Aortic smooth muscle cell (primary cell): ENCODE measurements at places on chromosomes 5 and 9. TPM values are rescaled to one million over a fixed set of nuclear protein-coding genes. Genes with fewer than 3 reads are reported as not detected.

The TAF11L5 gene
- total RNA-seq = not detected in 2 replicates

The IL4 gene
- not detected in 2 replicates for total RNA-seq

The PCDHB3 gene
- 0.81 and 1.3 TPM in 2 replicates for total RNA-seq

The GADD45G gene
- total RNA-seq = 0.31 and 0.53 TPM in 2 replicates

The IQGAP2 gene
- total RNA-seq = 1.6 and 2.2 TPM in 2 replicates

The GEMIN5 gene
- 10.8 and 12.4 TPM in 2 replicates for total RNA-seq

The PDE6A gene
- not detected in 2 replicates for total RNA-seq

The SPATA31C1 gene
- total RNA-seq = not detected in 2 replicates

The MAMDC4 gene
- 0.40 and 0.68 TPM in 2 replicates for total RNA-seq

The PTGES2 gene
- 66.3 and 76.8 TPM in 2 replicates for total RNA-seq

The INSL6 gene
- not detected in 2 replicates for total RNA-seq

The EXD3 gene
- 7.1 and 8.6 TPM in 2 replicates for total RNA-seq

The SLC34A1 gene
- not detected in 2 replicates for total RNA-seq

The SPINK1 gene
- not detected in 2 replicates for total RNA-seq

The MRPL41 gene
- total RNA-seq = 52.7 and 67.4 TPM in 2 replicates

The LYSMD3 gene
- total RNA-seq = 13.9 and 16.3 TPM in 2 replicates

The BARHL1 gene
- not detected in 2 replicates for total RNA-seq

The HK3 gene
- under 0.01 TPM in 1 of 2 replicates, not detected in the other for total RNA-seq

The PCDHGC5 gene
- total RNA-seq = 3.4 and 4.7 TPM in 2 replicates

The CEP78 gene
- total RNA-seq = 7.9 and 11.1 TPM in 2 replicates

The LCN9 gene
- not detected in 2 replicates for total RNA-seq

The ARID3C gene
- 0.31 TPM in 1 of 2 replicates, not detected in the other for total RNA-seq

The CDX1 gene
- 0.12 and 0.13 TPM in 2 replicates for total RNA-seq

The CMBL gene
- total RNA-seq = 5.8 and 7.3 TPM in 2 replicates

The ZNF346 gene
- total RNA-seq = 12.6 and 16.4 TPM in 2 replicates

The MSX2 gene
- total RNA-seq = 0.50 and 1.2 TPM in 2 replicates

The CFAP157 gene
- total RNA-seq = 0.06 and 0.13 TPM in 2 replicates

The GLDC gene
- 3.3 and 5.5 TPM in 2 replicates for total RNA-seq

The TLE1 gene
- total RNA-seq = 24.8 and 25.0 TPM in 2 replicates

The PDGFRB gene
- 159 and 206 TPM in 2 replicates for total RNA-seq

The TMEM174 gene
- not detected in 2 replicates for total RNA-seq

The PCDHB4 gene
- 0.68 and 0.79 TPM in 2 replicates for total RNA-seq

The BTNL3 gene
- total RNA-seq = not detected in 2 replicates

The C9orf40 gene
- total RNA-seq = 1.9 and 3.0 TPM in 2 replicates

The IFNA13 gene
- total RNA-seq = not detected in 2 replicates

The MEF2C gene
- total RNA-seq = 45.7 and 80.8 TPM in 2 replicates

The TMEM215 gene
- not detected in 2 replicates for total RNA-seq

The SPOCK1 gene
- total RNA-seq = 50.3 and 224 TPM in 2 replicates

The GABBR2 gene
- total RNA-seq = 0.12 and 0.13 TPM in 2 replicates

The C9 gene
- 0.25 TPM in 1 of 2 replicates, not detected in the other for total RNA-seq

The PCDHB10 gene
- total RNA-seq = 0.66 and 1.1 TPM in 2 replicates

The PDLIM7 gene
- total RNA-seq = 55.5 and 76.9 TPM in 2 replicates

The HSPA9 gene
- 206 and 240 TPM in 2 replicates for total RNA-seq

The KLF9 gene
- 36.7 and 55.9 TPM in 2 replicates for total RNA-seq

The PCA3 gene
- total RNA-seq = 0.12 and 0.26 TPM in 2 replicates

The SHC3 gene
- total RNA-seq = 9.2 and 16.4 TPM in 2 replicates

The PCDHGB7 gene
- total RNA-seq = 9.1 and 17.3 TPM in 2 replicates

The PCDHA6 gene
- 0.26 and 0.44 TPM in 2 replicates for total RNA-seq
